ENCODE measurements at places on chromosomes 11 and 22.

DNA sequence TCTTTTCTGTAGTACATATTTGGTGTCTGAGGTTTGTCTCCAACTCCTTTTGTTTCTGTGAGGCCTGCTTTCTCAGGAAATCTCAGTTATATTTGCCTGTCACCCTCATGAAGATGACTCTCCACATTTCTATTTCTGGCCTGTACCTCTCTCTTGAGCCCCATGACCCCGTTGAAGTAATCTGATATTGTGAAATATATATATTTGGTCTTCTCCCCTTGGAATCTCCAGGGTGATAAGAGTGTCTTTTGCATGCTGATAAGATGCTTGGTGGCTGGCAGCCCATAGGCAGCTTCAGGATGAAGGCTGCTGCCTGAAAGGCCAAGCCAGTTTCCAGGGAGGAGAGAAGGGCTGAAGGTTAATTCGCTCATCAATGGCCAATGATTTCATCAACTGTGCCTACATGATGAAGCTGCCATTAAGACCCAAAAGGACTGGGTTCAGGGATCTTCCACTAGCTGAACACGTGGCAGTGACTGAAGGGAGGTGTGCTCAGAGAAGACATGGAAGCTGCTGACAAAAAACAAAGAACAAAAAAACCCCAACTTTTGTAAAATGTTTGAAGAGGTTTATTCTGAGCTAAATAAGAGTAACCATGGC lies 67.4 kb downstream of the MICAL2 start:
- DNase-seq: no peak

DNA sequence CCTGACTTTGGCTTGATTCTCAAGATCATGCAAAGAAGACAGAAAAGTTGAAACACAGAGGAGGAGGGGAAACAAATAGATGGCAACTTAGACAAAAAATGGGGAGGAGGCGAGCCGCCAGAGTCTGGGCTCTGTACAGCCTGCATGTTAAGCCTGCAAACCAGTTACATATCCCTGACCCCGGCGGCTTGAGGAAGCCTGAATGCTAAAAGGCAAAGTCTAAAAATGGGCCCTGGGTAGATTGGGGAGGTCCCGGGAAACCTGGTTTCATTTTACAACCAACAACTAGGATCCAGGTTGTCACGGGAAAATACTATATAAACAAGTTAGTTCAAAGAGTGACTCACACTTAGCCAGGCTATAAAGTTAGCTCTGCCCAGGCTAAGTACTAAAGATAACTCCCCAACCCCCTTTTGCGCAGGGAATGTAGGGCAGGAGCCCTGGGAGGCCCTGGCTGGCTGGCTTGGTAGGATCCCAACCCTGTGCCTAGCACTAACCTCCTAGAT lies 18.8 kb upstream of the ZBTB16 start:
- DNase-seq: no peak

DNA sequence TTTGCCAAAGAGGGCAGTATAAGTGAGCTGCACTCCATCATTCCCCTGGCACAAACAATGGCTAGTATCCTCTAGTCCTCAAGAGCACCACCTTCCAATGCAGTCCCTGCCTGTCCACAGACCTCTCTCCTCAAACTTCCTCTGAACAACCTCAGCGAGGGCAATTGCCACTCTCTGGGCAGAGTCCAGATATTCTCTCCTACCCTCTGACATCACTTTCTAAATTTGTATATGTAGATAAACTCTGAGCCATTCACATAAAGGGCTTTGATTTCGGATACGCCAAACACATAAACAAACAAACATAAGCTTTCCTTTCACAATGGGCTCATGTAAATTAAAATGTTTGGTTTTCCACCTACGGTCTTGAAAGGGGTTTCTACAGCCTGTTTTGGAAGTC lies 3.0 kb upstream of the SLC43A3 start:
- no peak for DNase-seq

- no peak for DNase-seq
Measured at GRCh38 chr22:43118024-43118849, 7.7 kb downstream of the BIK start.

DNA sequence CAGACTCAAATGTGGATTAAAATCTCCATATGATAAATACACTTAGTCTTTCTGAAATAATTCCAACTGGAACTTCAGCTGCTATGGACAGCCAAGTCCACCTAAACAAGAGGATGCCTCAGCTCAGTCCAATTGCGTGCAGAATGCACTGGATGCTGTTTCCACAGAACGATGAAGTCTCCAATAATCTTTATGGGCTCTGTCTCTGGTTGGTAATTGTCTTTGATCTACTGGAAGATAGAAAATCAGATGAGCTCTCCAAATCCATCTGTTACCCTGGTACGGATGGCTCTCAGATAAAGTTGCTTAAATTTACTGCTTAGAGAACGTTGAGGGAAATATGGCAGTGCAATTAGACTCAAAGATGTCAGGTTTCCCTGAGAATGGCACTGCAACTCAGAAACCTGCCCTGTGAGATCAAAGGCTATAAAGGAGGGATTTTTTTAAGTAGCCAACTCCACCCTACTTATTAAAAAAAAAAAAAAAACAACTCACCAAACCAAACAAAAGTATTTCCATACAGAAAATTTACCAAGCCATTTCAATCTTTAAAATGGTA lies 859 bp upstream of the BIRC3 start:
- DNase-seq: no peak

DNA sequence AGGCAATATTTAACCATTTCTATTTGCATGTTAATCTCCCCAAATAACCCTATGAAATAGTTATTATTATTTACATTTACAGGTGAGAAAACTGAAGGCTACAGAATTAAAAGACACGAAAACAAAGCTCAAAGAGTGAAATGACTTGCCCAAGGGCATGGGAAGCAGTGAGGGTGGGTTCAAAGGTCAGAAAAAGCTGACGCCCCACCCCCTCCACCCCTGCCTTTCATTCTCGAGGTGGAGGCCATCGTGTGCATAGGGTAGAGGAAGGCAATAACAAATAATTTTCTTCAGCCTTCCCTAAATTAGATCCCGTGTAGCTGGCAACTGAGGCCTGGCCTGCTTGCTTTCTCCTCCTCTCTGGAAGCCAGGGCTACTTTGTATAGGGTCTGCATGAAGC lies 56.1 kb upstream of the RBFOX2 start:
- DNase-seq: no peak

DNA sequence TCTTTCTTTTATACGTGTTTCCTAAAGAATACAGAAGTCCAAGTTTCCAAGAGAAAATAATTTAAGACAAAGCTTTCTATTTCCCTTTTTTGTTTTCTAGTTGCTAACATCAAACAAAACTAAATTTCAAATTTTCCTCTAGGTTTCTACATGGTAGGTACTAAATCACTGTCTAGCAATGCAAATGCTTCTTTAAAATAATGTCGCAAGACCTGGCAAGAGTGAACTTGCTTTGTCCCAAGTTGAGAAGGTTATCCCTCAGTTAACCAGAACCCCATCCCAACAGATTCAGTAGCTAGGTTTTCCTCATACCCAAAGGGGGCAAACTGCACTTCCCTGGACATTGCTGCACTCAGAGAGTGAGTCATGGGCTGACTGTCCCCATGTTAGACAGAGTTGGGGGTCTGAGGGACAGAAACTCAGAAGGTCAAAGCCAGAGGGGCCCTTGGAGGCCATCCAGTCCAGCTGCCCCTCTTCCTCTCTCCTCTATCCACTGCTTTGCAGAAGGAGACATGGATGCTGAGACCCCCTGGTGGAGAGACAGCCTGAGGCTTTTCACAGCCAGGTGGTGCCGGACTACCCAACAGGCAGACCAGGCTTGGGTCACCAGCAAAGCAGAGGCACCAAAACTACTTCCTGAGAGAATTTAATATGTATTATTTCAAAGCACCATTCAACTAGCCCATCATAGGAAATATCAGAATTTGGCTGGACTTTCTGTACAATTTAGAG lies 23.1 kb downstream of the OR2AT4 start:
- DNase-seq: no peak

- DNase-seq: no peak
Measured at GRCh38 chr11:60347084-60347797, 20.2 kb downstream of the MS4A6E start.

DNA sequence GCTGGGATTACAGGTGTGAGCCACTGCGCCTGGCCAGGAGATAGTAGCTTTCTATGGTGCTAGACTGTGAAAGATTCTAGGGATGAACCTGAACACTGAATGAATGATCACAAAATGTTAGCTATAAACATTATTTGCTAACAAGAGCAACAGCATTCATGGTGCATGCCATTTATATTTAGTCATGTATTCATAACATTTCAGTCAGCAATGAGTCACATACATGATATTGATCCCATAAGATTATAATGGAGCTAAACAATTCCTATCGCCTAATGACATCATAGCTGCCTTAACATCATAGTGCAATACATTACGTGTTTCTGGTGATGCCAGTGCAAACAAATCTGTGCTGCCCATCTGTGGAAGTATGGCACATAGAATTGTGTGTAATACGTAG lies 164.1 kb downstream of the ARHGAP42 start:
- DNase-seq: no peak

- no peak for DNase-seq
Measured at GRCh38 chr22:24134090-24134846, 47.0 kb upstream of the SUSD2 start.

- no peak for DNase-seq
Measured at GRCh38 chr22:26918226-26918625, 260.8 kb downstream of the MIAT start.

DNA sequence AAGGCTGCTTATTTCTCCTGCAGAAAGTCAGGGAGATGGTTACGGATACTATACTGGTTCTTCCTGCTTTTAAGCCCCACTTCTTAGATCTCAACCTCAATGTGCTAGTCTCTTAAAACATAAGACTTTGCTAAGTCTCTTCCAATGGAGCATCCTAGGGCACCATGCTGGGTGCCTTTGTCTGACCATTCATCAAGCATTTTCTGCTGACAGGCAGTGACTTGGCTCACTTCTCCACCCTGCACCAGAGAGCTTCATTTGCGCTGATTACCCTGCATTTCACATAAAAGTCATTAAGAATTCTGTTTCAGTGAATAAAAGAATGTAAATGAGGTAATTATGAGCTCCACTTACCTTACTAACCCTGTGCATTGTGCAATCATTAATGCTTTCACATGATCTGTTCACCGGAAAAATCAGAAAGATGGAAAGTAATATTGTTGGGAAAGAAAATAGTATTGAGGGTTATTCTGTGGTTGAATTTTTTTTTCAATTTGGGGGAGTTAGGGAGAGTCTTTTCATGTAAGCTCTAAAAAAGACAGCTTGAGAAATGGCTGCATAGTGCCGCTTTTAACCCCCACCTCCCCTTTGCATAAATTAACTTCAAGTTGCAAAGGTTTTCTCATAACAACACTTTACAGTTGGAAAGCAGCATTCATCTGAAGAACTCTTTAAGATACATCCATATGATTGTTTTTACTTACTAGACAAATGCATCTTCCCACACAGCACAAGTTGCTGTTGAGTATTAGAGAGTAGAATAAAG lies 677.3 kb upstream of the KIRREL3 start:
- DNase-seq: no peak

- DNase-seq: no peak
Measured at GRCh38 chr11:771617-772204, 5.6 kb downstream of the GATD1 start.

DNA sequence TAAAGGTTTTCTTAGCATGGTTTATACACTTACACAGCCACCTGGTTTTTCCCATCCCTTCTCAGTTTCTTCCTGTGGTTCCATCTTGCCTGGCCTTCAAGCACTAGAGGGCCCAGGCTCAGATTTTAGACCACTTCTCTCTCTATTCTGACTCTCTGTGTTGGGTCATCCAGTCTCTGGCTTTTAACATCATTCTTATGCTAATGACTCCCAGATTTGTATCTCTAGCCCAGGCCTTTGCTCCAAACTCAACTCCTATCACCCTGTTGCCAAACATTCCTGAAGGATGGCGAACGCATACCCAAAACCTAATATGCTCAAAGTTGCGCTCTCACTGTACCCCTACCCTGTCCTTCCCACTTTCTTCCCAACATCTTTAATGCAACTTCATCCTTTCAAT lies 135.1 kb downstream of the SPATA19 start:
- no peak for DNase-seq

DNA sequence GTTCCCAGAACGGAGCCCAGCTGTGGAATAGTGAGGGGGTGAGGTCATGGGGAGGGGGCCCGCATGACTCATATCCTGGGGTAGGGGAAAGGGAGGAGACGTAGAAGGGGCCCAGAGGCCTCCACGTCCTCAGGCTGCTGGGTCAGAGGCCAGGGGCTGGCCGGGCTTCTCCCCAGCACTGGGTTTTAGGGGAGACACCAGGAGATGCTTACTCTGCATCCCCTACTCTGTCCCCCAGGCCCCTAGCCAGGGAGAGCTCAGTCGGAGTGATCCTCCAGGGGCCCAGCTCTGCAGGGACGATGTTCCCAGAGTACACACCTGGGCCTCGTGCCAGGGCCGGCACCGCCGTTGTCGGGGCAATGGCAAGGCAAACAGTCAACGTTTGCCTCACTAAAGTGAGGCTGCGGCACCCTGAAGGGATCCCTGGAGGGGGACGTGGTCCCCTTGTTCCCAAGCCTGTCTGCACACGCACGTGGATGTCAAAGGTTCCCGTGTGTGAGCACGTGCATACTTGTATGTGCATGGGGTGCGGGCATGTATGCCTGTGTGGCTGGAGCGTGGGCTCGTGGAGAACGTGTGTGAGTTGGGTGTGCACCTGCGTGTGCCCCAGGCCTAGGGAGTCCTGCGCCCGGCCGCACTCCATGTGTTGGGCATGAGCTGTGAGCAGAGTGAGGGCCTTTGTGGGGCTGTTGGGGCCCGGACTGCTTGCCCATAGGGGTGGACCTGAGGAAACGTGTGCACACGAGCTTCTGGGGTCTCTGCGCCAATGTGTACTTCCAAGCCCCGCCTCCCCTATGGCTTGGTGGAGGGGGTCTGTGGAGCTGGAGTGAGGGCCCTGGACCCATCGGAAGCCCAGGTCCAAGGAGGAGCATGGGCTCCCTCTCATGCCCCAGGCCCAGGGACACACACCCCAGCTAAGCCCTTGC lies 14.2 kb downstream of the PRR33 start:
- DNase-seq: no peak

GRCh38 chr11:91730057-91730456 lies 494.6 kb upstream of the FAT3 start:
- no peak for DNase-seq

- DNase-seq: no peak
Measured at GRCh38 chr11:19828382-19829108, 115.9 kb downstream of the NAV2 start.

- no peak for DNase-seq
Measured at GRCh38 chr22:48897645-48898370, 929.9 kb downstream of the BRD1 start.

DNA sequence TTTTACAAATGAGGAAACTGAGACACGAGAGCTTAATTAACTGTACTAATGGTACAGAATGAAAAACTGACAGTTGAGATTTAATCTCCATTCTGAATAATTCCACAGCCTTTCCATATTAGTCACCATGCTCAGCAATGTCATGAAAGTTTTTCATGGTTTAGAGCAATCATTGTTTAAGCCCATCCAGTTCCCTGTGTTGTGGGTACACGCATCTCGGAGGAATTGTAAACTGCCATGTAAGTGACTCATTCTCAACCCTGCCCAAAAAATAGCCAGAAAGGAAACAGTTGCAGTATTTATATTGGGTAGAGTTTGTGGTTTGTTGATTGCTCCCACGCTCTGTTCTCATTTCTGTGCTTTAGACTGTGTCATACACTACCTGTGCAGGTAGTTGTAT lies 1790.8 kb downstream of the LRRC4C start:
- no peak for DNase-seq
